Activated naive CD8-positive, alpha-beta T cell treated with anti-CD3 and anti-CD28 coated beads, Interleukin-2, amount 50 U/mL, for 24 hours (primary cell): ENCODE measurements at places on chromosomes 3 and 15.
A peak's percentile ranks its signal among the peaks of the same experiment; 100 is the strongest.

DNA sequence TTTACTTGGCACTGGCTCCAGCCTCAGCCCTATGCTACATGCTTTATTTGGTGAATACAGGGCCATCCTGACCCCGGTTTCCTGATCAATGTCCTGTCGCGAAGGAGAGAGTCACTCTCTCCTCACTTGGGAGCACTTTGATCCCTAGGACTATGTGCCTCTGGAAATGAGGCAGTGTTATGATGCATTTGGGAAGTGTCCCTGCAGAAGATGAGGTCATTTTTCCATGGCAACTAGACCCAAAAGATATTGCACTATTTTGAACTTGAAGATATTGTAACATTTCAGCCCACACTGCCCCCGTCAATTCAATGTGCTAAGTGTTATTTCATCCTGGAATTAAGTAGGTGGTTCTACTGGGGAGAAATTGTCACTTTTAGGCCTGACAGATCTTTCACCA, 68.0 kb downstream of the LRRK1 start:
- no peak for DNase-seq

- no peak for DNase-seq
These were observed 37.5 kb upstream of the CHST2 start for GRCh38 chr3:143081844-143082778.

- DNase-seq, result no peak
These were observed 31.4 kb downstream of the FNDC3B start for GRCh38 chr3:172070802-172071201.

DNA sequence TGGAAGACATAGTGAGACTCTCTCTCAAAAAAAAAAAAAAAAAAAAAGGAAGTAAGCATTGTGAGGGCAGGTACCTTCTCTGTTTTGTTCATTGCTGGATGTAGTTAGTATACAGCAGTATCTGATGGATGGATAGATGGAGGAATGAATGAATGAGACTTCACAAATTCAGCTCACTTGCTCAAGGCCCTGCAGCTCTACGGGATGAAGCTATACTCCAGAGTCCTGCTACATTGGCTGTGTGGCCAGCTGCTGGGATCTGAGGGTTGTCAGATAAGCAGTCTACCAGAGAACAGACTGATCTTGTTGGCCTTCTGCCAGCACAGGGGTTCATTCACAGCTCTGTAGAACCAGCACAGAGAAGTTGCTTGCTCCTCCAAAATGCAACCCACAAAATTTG, 35.0 kb downstream of the MLH1 start:
- DNase-seq, result no peak

GRCh38 chr3:61139686-61140085, 111.6 kb downstream of the FHIT start:
- no peak for DNase-seq

GRCh38 chr15:41990691-41991090, 18.3 kb upstream of the EHD4 start:
- DNase-seq, result no peak

DNA sequence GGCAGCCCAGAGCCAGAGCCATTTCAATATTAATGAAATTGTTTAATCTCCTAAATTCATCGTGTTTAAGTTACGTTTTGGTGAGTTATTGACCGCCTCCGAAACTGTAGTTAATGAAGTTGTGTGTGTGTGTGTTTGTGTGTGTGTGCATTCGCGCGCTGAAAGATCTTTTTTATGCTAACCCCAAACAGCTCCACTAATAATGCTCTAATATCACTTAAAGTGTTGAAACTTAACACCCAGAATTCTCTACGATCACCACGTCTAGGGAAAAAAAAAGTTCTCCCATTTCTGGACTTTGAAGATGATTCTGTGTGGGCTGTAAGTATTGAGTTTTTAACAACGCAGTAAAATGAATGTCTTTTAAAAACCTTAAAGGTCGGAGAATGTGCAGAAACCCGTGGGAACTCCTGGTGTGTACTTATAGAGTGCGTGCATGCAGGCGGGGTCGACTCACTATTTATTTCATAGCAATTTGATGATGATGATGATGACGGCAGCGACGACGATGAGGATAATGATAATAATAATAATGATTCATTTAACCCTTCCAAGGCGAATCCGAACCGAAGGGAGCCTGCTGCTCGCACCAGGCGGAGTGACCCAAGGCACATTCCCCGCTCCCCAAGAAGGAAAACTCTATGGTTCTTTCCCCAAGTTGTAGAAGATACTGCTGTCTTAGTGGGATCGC, 1.4 kb upstream of the FOXB1 start:
- DNase-seq, result no peak

DNA sequence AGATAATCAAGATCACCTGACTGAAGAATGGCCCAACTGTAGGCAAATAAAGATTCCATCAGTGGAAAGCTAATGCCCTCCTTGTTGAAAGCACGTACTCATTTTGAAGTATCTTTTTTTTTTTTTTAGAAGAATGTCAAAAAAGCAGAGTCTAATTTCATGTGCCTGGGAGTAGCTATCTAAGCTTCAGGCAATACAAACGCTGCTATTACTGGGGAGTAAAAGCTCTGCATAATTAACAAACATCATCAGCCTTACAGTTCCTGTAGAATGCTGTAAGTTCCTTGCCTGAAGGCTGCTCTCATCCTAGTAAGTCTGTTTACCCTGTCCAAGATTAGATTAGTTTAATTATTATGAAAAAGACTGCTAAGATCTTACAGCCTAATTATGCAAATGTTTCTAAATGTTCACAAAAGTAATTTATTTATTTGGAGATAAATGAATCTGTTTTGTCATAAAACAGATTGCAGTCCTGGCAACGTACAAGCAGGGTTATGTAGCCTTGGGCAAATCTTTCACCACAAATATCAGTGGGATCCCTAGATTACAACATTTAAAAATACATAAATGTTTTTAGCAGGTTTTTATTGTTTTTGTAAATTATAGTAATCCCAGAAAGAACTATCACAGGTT, 451.3 kb upstream of the AGTR1 start:
- no peak for DNase-seq

GRCh38 chr3:84961011-84961410, 2.2 kb downstream of the CADM2 start:
- no peak for DNase-seq

- DNase-seq, result no peak
These were observed 64.2 kb upstream of the CMSS1 start for GRCh38 chr3:99753268-99753975.

DNA sequence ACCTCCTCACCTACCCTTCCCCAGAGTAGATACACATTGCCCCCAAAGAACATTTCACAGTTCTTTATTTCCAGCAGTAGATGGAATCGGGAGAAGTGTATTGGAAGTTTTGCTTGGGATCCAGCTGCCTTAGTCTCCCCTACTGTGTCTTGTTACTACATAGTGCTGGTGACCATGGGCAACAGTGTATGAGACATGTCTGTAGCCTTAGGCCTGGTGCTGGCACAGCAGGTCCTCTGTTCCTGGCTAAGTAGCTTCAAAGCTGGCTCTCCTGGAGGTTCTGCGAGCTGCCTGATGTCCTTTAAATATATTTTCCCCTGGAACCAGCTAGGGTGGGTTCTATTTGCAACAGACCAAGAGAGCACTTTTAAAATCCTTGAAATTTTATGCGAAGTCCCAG, 174.7 kb downstream of the THSD4 start:
- DNase-seq, result no peak

- DNase-seq, result no peak
These were observed 62.2 kb downstream of the PYDC2 start for GRCh38 chr3:191523148-191523547.

GRCh38 chr3:182179631-182180030, 467.9 kb downstream of the SOX2 start:
- no peak for DNase-seq

- no peak for DNase-seq
These were observed 762 bp upstream of the ARL6 start for GRCh38 chr3:97763586-97764406.

DNA sequence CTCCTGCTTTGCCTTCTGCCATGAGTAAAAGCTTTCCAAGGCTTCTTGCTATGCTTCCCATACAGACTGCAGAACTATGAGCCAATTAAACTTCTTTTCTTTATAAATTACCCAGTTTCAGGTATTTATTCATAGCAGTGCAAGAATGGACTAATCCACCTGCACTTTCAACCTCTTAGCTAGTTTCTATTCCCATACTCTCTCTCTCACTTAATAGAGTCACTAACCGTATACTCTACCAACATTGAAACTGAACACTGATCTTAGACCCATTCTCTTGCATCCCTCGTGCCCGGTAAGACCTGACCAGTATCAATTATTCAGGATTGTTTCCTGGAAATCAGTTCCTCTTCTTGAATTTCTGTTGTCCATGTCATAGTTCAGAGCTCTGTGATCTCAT, 92.7 kb upstream of the TMC3 start:
- DNase-seq, result no peak

DNA sequence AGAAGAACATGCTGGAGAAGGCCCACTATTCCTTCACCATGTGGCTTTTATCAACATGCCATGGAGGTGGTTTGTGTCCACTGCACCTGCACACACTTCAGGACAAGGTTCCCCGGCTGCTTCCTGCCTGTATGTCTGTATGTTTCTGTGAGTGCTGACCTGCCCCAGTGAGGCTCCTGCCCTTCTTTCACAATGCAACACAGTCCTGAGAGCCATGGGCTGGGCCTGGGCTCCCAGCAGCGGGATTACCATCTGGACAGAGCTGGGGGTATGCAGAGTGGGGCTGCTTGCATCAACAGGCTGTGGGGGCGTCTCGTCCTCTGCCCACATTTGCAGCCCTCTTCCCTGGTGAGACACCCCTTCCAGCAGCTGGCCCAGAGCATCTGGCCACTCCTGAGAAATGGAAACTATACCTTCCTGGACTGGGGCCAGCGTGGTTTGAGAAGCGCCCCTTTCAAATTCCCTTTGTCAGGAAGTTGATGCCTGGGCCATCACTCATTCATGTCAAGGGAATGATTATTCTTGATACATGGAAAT, 29.3 kb upstream of the C15orf39 start:
- no peak for DNase-seq

DNA sequence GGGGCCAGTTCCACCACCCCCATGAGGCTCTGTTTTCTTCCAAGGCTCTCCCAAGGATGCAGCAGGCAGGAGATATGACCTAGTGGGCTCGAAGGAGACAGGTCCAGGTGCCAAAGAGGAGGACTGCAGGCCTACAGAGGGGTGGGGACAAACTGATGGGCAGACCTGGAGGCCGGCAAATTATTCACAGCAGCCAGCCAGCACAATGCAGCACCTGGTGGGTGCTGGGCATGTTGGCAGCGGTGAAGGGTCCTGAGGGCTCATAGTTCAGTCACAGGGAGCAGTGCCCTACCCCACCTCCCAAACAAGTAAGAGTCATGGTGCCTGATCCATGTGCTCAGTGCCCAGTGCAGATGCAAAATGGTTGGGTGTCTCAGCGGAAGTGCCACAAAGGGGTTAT, 171.7 kb downstream of the ABHD5 start:
- no peak for DNase-seq

DNA sequence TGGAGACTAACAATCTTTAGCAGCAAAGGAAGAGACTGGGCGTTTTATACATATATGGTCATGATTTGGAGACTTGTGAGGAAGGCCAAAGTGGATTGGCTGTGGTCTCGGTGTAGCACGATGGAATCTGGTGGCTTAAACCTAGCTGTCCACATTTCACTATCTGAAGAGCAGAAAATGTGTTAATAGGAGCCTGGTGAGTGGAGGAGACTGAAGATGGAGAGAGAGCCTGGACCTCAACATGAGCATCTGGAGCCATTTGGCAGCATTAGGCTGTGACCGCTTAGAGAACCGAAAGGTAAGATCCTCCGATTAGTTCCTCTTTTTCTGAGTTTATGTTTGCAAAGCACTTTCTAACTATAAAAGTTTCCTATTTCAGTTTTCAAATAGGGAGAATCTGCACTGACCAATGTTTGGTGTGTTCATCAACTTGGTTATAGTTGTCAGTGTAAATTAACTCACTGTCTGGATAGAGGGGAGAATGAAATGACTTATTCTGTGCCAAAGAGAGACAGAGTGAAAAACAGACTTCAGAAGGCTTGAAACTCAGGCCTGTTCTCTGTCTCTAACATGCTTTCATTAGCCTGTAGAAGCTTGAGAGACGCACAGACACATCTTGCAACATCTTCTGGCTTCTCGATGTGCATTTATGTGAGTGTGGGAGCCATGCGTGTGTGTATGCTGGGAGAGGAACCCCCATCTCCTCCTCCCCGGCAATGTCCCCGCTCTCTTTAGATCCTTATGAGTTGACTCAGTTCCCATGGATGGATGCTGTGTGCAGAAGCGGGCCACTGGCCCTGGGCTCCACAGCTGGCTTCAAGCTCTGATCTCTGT, 244.7 kb upstream of the TBL1XR1 start:
- DNase-seq, result no peak

DNA sequence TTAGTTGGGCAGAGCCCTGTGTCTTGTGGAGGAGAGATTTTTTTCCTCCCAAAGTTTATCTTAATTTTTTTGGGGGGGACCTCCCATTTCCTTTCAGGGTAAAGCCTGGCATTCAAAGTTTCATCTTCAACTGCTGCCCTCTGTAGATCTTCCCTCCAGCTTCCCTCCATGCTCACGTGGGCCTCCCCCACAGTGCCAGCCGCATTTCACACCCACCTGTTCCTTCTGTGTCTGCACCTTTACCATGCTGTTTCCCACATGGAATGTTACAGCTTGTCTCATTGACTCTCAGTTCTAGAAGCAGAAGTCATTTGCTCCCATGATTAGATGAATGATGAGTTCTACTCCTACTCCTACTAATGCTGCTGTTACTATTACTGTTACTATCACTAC, 6.5 kb downstream of the CELF6 start:
- DNase-seq, result no peak

- no peak for DNase-seq
These were observed 33.6 kb upstream of the PLSCR2 start for GRCh38 chr3:146502887-146503460.

GRCh38 chr3:174220775-174221554, 638.2 kb upstream of the NAALADL2 start:
- no peak for DNase-seq

- no peak for DNase-seq
These were observed 415.8 kb upstream of the GOLIM4 start for GRCh38 chr3:168511428-168512014.

GRCh38 chr3:124985349-124985748, 50.8 kb upstream of the MUC13 start:
- DNase-seq, result no peak

DNA sequence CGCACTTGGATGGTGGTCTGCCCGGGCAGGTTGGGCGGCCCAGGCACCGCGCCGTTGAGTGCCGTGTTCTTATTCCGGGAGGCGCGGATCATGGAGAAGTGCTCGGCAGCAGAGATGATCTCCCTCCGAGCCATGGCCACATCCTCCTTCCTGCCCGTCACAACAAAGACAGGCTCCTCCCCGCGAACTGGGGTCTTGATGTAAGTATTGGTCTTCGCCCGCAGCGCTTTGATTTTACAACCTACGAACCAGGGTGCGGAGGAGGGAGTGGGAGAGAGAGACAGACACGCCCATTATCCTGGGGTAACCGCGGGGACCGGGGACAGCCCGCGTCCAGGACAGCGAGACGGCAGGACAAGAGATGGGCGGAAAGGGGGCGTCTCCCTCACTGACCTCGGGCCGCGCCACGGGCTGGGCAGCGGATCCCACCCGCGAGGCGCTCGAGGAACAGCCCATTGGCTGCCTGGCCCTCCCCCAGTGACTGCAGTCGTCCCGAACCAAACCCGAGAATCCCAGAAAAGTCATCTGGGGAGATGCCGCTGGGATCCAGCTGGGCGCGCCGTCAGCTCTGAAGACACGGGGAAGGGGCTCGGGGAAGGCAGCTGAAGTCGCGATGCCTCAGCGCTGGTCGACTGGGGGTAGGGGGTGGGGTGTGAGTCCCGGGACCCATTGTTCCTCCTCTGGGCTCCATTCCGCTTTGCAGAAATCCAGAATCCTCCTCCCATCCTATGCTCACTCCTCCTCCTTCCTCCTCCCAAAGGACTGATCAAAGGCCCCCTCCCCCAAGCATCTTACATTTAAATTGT, 1.2 kb downstream of the MEX3B start:
- DNase-seq, result peak; percentile 23

- no peak for DNase-seq
These were observed 35.2 kb downstream of the GOLGA6L2 start for GRCh38 chr15:23411841-23412240.
